ENCODE measurements at places on chromosomes 6 and 20. TPM values are rescaled to one million over a fixed set of nuclear protein-coding genes. Genes with fewer than 3 reads are reported as not detected.

The BHLHE23 gene
- total RNA-seq: not detected

DNA sequence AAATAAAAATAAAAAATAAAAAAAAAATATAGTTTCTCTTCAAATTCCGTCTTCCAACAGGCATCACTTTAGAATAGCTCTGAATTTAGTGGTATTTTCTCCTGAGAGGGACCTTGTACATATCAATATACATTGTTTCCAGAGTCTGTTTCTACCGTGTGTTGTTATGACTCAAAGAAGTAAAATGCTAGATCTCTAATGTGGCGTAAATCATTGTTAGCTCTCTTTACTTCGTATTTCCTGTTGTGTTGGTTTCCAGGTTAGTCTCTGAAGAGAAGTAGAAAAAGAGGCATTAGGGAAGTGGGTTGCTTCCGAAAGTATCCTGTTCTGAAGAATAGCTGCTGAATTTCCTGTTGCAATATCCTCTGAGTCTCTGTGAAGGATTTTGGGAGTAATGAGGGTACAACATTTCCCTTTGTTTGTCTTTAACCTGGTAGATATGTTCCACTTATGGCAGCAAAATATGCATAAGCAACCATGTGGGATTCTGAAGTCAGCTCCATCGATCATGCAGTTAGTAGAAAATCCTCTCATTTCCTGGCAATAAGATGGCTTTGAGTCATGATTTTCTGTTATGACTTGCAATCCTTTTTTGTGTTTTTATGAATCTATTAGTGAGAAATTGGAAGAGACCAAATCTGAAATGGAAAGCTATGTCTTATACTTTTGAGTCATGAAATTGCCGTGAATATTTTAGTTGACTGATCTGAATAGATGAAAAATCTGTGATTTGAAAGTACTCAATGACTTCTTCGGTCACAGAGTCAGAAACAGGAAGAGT lies 42.0 kb upstream of the MCHR2 start:
- DNase-seq: peak; percentile 10

The ZNF311 gene
- 1.1 TPM for total RNA-seq

The NPEPL1 gene
- total RNA-seq: 11.2 TPM

DNA sequence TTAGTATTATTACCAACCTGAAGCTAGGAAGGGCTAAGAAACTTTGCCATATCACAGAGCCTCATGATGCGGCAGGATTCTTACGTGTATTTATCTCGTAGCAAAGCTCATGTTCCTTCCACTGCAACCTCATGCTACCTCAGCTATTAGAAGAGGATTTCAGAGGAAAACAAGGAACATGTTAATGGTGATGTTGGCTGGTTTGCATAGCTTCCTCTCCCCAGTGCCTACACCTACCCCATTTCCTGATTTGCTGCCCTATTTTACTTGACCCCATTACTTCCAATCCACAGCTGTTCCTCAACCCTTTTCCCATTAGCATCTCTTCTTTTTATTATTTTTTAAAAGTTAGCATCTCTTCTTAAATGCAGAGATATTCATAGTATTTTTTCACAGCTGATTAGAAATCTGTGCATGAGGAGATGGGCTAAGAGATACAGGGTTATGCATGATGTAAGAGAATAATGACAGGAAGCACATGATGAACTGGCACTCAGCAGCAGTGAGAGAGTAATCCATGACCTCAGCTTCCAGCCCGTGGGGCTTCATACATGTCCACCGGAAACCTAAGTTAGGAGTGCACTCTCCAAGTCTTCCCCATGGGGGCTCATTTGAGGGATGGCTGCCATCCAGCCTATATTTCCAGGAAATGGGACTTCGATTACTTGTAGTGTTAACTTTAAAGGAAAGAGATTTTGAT lies 106.1 kb upstream of the ASF1A start:
- DNase-seq: no peak

DNA sequence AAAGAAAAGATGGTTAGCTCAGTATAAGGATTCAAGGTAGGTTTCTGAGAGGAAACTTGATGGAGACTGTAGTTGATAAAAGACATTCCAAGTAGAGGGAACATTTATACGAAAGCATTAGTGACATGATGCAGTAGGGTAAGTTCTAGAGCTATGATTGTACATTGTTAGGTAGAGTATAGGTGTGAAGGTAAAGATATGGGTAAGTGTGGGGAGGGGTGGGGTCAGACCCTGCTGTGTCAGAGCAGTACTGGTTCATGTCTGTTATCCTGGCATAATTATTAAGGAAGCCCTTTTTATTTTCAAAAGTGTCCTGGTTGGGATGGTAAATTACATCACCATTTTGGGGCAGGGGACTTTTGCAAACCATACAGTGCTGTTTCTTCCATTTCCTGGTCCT lies 635.8 kb downstream of the COL12A1 start:
- DNase-seq: no peak

GRCh38 chr6:30494291-30494861 lies 5.1 kb downstream of the HLA-E start:
- no peak for DNase-seq

DNA sequence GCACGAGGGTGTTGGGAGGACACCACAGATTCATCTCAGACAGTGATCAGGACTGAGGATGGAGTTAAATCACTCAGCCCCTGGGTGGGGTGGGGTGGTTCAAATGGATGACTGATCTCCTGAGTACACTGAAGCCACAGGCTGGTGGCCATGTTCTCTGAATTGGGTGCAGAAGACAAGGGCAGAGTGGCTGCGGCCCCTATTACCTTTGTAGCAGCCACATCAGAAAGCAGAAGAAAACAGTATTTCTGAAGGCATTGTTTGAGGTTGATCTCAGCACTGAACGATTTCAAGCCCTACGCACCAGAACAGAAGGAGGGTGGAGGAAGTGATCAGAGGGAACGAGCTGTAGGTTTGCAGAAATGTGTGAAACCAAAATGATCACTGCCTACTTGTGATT lies 71.6 kb downstream of the SH3BGRL2 start:
- no peak for DNase-seq

- DNase-seq: no peak
These were observed 44.3 kb downstream of the TOP1 start for GRCh38 chr20:41072915-41073314.

- peak; percentile 57 for DNase-seq
These were observed 37.2 kb downstream of the HM13 start for GRCh38 chr20:31551163-31552081.

DNA sequence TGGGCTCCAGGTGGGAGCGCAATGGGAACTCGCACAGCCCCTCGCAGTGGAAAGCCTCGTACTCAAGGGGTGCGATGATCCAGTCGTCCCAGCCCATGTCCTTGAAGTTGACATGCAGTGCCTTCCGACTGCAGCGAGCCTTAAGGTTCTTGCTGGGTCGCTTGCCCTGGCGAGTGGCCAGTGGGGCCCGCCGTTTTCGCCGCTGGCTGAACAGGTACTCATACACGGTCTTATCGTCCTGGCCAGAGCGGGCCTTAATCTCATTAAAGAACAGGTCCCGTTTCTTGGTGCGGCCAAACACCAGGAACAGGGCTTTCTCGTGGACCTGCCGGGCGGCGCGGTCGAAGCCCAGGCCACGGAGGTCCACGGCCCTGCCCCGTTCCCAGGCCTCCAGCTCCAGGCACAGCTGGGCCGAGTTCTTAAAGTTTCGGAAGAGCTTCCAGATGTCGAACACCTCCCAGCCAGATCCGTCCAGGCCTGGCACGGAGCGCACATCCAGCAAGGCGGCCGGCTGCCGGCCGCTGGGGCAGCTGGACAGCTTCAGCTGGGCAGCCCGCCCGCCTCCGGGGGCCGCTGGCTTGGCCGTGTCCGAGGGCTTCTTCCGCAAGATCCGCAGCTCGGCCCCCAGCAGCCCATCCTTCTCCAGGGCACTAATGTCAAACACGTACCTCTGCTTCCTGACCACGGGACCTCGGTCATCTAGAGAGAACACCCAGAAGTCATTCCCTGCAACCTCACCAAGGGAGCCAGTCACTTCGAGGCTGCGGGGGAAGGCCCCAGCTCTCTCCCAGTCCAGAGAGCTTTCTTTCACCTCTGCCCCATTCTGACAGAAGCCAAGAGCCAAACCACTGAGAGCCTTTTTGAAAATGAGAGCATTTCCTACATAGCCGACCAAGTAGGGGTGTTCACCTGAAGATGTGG lies 3.7 kb downstream of the GDF5 start:
- no peak for DNase-seq

- peak; percentile 53 for DNase-seq
These were observed 95.4 kb downstream of the OGFRL1 start for GRCh38 chr6:71383901-71384489.

The HSPA1B gene
- total RNA-seq: 82.1 TPM

DNA sequence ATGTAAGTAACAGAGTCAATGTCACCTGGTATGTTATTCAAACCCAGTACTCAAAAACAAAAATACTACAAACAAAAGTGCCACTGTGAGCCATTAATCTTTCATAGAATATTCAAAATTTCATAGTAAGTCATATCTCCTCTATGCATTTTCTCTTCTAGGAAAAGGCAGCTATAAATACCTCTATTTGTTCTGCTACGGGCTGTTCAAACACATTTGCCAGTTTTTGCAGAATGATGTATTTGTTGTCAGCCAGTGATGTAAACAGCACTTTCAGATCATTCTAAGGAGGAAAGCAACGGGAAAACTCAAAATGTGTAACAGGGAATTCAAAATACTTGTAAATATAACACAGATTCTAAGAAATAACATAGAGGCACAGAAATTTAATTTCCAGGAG lies 388.2 kb downstream of the SYNE1 start:
- no peak for DNase-seq

The DNAH8 gene
- total RNA-seq: not detected

DNA sequence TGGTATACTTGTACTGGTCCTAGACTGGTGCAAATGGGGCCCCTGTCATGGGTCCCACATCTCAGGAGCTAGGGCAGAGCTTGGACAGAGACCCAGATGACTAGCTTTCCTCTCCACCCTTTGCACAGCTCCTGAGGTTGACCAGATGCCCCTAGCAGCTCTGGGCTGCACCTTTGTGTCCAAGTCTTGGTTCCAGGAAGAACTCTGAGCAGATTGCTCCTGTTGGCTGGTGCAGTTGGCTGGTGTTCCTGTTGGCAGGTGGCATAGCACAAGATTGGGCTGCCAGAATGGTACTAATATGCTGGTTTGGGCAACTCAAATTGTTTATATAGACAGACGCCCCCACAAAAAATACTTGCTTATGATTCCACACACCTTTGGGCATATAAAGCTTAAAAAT lies 89.4 kb upstream of the EZR start:
- DNase-seq: no peak

All from RPMI7951 (cell line).